AG09319 (cell line): ENCODE measurements at places on chromosomes 11 and 22.

DNA sequence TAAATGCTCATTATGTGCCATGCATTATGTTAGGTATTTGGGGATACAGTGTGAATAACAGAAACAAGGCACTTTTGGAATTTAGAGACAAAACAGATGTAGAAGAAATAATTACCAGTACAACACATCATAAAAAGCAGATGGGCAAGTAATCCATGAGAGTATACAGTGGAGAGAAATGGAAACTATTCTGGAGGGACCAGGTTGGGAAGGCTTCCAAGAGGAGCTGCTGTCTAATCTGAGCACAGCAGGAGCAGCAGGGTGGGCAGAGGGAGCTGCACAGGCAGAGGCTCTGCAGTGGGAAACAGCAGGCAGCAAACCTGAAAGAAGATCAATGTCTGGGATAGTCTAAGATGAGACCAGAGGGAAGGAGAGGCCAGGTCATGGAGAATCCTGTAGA is 268.7 kb upstream of the CCDC90B start:
- no peak for DNase-seq

GRCh38 chr22:46010207-46010867 is 33.4 kb upstream of the WNT7B start:
- no peak for DNase-seq

DNA sequence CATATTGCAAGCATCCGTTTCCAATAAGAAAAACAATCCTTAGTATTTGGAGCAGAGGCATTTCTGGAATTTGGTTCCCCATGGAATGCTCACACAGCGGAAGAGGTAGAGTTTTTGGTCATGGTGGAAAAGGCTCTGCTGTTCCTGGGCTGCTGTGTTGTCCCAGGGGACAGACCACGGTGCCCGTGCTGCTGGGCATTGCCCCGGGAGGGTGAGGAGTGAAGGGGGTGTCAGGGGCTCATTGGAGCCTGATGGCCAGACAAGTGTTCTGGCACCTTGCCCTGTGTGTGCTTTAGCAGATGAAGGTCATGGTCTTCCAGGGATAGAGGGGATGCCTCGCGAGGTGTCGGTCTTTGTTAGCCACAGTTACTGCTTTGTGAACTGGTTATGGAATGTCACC is 61.2 kb downstream of the MPPED1 start:
- DNase-seq, result no peak

GRCh38 chr11:35237860-35238715 is 99.1 kb downstream of the CD44 start:
- DNase-seq, result no peak

- DNase-seq, result no peak
Measured at GRCh38 chr22:49382451-49382735, 445.3 kb downstream of the BRD1 start.

DNA sequence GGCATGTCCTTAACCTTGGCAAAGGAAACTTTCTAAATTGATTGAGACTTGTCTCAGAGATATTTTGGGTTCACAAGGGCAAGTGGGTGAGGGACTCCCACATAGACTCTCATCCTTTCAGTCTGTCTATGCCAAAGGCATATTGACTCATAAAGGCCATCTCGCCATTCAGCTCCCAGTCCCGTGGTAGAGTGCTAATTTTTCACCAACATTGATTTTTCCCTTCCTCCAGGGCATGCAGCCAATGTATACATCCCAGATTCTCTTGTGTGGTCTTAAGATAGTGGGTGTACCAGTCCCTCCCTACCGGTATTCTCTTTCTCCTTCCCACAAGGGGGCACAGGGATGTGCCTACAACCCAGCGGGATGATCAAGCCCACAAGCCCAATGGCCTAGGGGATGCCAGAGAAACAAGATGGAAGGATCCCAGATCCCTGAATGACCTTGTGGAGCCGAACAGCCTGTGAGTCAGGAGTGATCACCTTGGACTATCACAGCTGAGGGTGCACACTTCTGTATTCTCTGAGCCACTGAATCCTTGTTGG is 7.9 kb downstream of the C11orf96 start:
- DNase-seq, result no peak
